A549 treated with ZK216348 at 1 μM for 4 hours (cell line): ENCODE measurements at places on chromosomes 6 and 20. TPM values are rescaled to one million over a fixed set of nuclear protein-coding genes. Genes with fewer than 3 reads are reported as not detected.

Gene ASIP
- not detected in 5 replicates for total RNA-seq

Gene PRRT1
- 0.47 to 0.95 TPM (median 0.68 TPM) in 5 replicates for total RNA-seq

Gene CALHM4
- total RNA-seq: not detected in 5 replicates

Gene NHSL1
- total RNA-seq: 1.7 to 4.3 TPM (median 3.8 TPM) in 5 replicates

Gene NKAPL
- not detected in 5 replicates for total RNA-seq

Gene SLC35D3
- 0.10 to 0.11 TPM in 2 of 5 replicates, not detected in the others for total RNA-seq

Gene TCF19
- total RNA-seq: 12.6 to 17.1 TPM (median 15.9 TPM) in 5 replicates

Gene MLIP
- not detected in 5 replicates for total RNA-seq

Gene PGK2
- not detected in 5 replicates for total RNA-seq

Gene BMP7
- 0.13 to 0.78 TPM (median 0.55 TPM) in 5 replicates for total RNA-seq

Gene CUL9
- total RNA-seq: 6.2 to 9.5 TPM (median 9.3 TPM) in 5 replicates

Gene CGAS
- 4.4 to 5.4 TPM (median 5.0 TPM) in 5 replicates for total RNA-seq

Gene EPHA7
- total RNA-seq: 0.04 to 0.09 TPM (median 0.06 TPM) in 5 replicates

Gene SLC17A3
- total RNA-seq: 0.87 to 2.0 TPM (median 1.1 TPM) in 5 replicates

Gene SEL1L2
- total RNA-seq: not detected in 5 replicates

Gene SIRPB1
- 0.36 to 0.98 TPM (median 0.51 TPM) in 5 replicates for total RNA-seq

Gene SLC2A10
- total RNA-seq: not detected in 5 replicates

Gene SYCP2
- 0.17 to 0.46 TPM (median 0.38 TPM) in 5 replicates for total RNA-seq

Gene TNFAIP3
- 16.1 to 24.2 TPM (median 16.6 TPM) in 5 replicates for total RNA-seq

Gene NKX2-2
- total RNA-seq: not detected in 5 replicates

Gene MLN
- not detected in 5 replicates for total RNA-seq

Gene OPRL1
- total RNA-seq: 0.46 to 0.98 TPM (median 0.70 TPM) in 5 replicates

Gene REM1
- 0.18 to 0.87 TPM (median 0.29 TPM) in 5 replicates for total RNA-seq

Gene CDSN
- total RNA-seq: 0.11 TPM in 1 of 5 replicates, not detected in the others

Gene SLC17A4
- not detected in 5 replicates for total RNA-seq

Gene TP53TG5
- not detected in 5 replicates for total RNA-seq

Gene BPIFB1
- 0.18 TPM in 1 of 5 replicates, not detected in the others for total RNA-seq

Gene RIMS1
- total RNA-seq: not detected in 5 replicates

Gene FAM83C
- total RNA-seq: 0.07 to 0.15 TPM (median 0.12 TPM) in 4 of 5 replicates, not detected in the other

Gene LY86
- total RNA-seq: not detected in 5 replicates

Gene NR2E1
- total RNA-seq: 0.09 TPM in 1 of 5 replicates, not detected in the others

Gene TNFRSF6B
- 0.33 to 1.4 TPM (median 0.86 TPM) in 5 replicates for total RNA-seq

Gene SCAF8
- 15.7 to 22.9 TPM (median 17.4 TPM) in 5 replicates for total RNA-seq

Gene SLC23A2
- 11.5 to 16.7 TPM (median 14.9 TPM) in 5 replicates for total RNA-seq

Gene KHDRBS2
- total RNA-seq: not detected in 5 replicates

Gene MATN4
- 0.13 to 0.19 TPM in 2 of 5 replicates, not detected in the others for total RNA-seq
